ENCODE measurements at places on chromosomes 5 and 9.

- DNase-seq: no peak
These were observed 86.4 kb upstream of the IFNE start for GRCh38 chr9:21568484-21568883.

GRCh38 chr9:28970241-28970654 is 1397.0 kb upstream of the C9orf72 start:
- no peak for DNase-seq

- no peak for DNase-seq
These were observed 1.0 kb upstream of the PAX5 start for GRCh38 chr9:37034938-37035647.

DNA sequence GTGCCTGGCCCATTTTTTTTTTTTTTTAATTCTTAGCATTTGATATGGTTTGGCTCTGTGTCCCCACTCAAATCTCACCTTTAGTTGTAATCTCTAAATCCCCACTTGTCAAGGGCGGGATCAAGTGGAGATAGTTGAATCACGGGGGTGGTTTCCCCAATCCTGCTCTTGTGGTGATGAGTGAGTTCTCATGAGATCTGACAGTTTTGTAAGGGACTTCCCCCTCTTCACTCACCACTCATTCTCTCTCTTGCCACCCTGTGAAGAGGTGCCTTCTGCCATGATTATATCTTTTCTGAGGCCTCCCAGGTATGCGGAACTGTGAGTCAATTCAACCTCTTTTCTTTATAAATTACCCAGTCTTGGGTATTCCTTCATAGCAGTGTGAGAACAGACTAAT is 27.2 kb downstream of the NDUFAF2 start:
- DNase-seq: peak; percentile 63

GRCh38 chr5:126043688-126044087 is 379.5 kb upstream of the GRAMD2B start:
- no peak for DNase-seq

- DNase-seq: no peak
These were observed 219.9 kb downstream of the COX7C start for GRCh38 chr5:86837610-86838009.

- DNase-seq: no peak
These were observed 68.3 kb upstream of the RGS7BP start for GRCh38 chr5:64437496-64437895.

DNA sequence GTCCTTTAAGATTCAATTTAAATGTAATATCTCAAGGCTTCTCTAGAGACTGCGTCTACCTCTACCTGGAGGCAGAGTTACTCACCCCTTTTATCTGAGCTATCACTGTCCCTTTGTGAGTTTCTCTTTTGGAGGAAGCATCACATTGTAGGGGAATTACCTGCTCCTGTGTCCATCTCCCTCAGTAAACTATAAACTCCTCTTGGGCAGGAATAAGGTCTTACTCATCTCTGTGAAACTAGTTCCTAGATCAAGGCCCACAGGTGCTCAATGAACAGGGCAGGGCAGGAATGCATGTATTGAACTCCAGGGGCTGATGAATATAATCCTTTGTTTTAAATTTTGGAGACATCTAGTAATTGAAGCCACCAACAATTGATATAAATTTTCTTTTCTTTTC is 139.8 kb upstream of the ERCC6L2 start:
- peak; percentile 60 for DNase-seq

DNA sequence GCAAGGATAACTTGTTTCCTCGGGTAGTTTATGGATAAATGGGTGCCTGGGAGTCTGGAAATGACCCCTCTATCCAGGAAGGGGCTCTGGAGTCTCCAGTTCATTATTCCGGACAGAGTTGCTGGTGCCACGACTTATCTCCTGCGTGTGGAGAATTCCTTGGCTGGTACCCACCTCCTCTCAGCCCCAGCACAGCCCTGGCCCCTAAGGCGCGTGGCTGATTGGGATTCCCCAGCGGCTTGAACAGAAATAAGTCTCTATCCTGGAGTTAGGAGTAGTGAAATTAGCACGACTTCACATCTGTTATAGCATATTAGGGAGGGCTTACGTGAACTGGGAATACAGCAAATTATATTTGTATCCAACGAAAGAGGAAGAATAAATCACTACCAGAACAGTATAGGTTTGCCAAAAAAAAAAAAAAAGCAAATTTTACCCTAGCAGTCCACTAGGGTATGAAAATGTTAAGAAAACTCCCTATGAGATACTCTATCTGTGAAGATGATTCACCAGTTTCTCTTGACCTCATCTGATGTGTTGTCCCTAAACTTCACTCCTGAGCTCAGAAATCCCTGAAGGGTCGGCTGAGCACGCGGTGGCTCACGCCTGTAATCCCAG is 172.5 kb upstream of the OTULINL start:
- peak; percentile 20 for DNase-seq

GRCh38 chr9:129172816-129173215 is 5.2 kb downstream of the IER5L start:
- no peak for DNase-seq

DNA sequence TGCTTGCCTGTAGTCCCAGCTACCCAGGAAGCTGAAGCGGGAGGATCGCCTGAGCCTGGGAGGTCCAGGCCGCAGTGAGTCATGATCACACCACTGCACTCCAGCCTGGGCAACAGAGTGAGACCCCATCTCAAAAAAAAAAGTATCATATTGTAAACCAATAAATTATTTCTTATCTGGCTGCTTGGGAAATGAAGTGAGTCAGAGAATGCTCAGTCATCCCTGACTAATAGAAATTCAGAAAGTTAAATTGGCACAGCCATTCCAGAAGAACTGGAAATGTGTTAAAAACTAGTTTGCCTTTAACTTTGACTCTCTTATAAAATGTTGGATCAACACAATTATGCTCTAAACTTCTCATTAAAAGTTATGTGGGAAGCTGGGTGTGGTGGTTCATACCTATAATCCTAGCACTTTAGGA is 9.8 kb upstream of the GNE start:
- peak; percentile 79 for DNase-seq

GRCh38 chr9:101369286-101369685 is 15.5 kb downstream of the BAAT start:
- DNase-seq: peak; percentile 54

DNA sequence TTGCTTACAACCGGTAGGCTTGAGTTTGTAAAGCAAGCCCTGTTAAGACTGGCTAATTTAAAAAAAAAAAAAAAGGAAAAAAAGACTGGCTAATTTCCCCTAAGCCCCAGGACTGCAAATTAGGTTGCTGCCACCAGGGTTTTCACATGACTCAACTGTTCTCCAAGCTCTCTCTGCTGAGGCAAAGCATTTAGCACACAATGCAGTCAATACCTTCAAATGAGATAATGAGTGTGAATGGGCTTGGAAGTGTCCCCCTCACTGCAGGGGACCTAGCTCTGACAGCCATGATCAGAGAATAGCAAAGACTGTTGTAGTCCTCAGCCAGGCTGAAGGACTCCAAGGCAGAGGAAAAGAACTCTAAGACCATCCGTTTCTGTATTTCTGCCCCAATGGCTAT is 42.8 kb upstream of the ZSWIM6 start:
- no peak for DNase-seq

GRCh38 chr9:130352586-130353285 is 87.2 kb downstream of the HMCN2 start:
- DNase-seq: no peak

DNA sequence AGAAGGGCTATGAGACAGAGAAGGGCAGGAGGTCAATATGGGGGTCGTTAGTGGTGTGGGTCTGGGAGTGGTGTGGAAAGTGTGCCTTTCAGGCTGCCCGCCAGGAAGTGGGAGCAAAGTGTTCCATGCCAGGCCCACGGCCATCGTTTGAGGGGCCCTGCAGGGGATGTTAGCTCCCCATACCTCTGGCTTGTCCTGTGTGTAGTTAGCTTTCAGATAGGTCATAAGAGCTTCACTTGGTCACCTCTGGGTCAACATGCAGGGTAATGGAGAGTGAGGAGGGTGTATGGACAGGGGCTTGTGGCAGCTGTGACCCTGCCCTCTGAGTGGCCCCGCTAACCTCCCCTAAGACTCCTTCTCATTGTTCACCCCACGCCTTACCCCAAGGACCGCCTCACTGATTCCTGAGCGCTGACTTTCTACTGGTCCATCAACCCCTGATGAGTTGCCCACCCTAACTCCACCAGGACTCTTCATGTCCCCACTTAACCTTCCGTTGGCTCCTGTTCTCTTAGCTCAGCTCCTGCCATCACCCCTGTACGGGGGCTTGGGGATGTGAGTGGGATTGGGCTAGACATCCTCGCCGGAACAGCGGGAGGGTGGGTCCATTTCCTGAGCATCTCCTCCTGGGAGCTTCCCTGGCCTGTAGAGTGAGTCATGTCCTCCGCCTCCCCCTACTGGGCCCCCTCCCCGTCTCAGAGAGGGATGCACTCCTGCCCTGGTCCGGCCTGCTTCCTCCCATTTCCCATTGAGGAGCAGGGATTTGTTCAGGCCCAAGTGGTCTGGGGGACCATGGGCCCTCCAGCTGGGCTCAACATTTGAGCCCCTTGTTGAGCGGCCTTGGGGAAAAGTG is 125.7 kb downstream of the FGF18 start:
- DNase-seq: no peak

- no peak for DNase-seq
These were observed 15.8 kb upstream of the FCN2 start for GRCh38 chr9:134864821-134865190.

- DNase-seq: no peak
These were observed 169.0 kb upstream of the GRIA1 start for GRCh38 chr5:153321478-153321877.

- no peak for DNase-seq
These were observed 64.7 kb upstream of the CHD1 start for GRCh38 chr5:98993512-98993911.

- no peak for DNase-seq
These were observed 251.0 kb upstream of the RIOK2 start for GRCh38 chr5:97434021-97434420.

DNA sequence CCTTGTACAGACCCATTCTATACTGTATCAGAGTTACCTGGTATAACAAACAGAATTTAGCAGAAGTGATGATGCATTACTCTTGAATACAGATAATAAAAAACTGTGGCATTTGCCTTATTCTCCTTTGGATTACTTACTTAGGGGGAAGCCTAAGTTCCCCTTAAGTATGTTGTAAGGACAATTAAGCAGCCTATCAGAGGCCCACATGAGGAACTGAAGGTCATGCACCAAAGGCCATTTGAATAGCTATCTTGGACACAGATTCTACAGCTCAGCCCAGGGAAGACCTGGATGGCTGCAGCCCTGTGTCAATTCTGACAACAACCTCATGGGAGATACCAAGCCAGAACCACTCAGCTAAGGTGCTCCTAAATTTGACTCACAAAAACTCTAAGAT is 125.2 kb downstream of the RAPGEF6 start:
- DNase-seq: no peak

DNA sequence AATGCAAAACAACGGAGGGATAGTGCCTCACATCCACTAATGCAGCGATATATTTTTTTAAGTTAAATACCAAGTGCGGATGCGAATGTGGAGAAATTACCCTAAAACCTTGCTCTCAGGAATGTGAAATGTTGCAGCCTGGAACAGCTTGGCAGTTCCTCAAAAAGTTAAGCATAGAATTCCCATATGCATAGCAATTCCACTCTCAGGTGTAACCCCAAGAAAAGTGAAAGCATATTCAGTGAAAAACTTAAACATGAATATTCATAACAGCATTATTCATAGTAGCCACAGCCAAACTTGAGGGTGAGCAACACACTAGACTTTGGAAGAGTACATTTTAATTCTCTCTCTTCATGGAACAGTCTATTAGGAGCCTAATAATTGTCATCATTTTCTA is 83.2 kb upstream of the ICE1 start:
- no peak for DNase-seq

GRCh38 chr5:78002690-78003089 is 226.6 kb upstream of the TBCA start:
- no peak for DNase-seq

- DNase-seq: no peak
These were observed 51.4 kb downstream of the COL23A1 start for GRCh38 chr5:178538741-178539229.

GRCh38 chr5:10866913-10867312 is 105.9 kb upstream of the DAP start:
- no peak for DNase-seq

DNA sequence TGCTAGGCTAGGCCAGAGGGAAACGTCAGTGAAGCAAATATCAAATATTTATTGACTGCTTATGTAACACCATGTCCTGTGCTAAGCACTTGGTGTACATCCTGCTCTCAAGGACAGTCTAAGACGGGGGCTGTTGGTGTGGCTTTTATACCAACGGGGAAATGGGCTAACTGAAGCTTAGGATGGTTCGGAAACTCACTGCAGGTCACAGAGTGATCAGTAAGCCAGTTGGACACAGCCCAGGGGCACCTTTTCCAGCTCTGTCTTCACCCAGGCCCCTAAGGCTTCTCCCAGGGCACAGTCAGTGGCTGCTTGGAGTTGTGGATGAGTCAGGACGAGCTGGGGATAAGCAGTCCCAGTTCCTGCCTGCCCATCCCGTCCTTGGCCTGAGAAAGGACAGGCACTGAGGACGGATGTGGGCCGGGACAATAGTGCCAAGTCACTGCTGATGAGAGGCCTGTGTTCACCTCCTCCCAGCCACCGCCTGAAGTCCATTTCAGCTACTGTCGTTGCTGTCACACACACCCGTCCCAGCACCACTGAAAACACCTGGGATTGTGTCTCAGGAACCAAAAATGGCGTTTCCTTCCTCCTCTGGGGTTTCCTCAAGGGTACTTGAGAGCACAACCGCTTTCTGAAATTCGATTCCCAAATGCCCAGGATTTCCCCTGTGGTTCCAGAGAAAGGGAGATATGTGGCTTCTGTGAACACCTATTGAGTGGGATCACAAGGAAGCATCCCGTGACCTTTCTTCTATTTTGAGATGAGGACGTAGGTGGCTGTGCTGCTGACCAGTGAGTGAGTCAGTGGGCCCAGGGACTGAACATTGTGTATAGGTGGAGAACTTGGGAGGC is 17.5 kb upstream of the SPRY4 start:
- DNase-seq: peak; percentile 30

DNA sequence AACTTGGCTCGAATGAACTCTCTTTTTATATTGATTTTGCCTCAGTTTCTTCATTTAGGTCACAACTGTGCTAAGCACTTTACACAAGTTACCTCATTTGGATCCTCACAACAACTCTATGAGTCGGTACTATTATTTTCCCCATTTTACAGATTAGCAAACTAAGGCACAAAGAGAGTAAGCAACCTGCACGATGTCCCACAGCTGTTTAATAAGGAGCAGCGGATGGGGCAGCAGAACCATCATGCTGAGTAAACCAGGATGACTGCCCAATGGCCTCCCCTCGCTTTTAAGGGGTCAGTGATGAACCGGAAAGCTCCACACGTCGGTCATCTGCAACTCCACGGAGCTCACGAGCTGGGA is 607 bp downstream of the PRELID2 start:
- no peak for DNase-seq

All from kidney tubule cell (primary cell).